ENCODE measurements at places on chromosomes 3 and 15. TPM values are rescaled to one million over a fixed set of nuclear protein-coding genes. Genes with fewer than 3 reads are reported as not detected.

The LRRIQ4 gene
- polyA plus RNA-seq, result 0.05 TPM

The SLC12A1 gene
- not detected for polyA plus RNA-seq

The PIGB gene
- 24.1 TPM for polyA plus RNA-seq

The SIN3A gene
- 23.0 TPM for polyA plus RNA-seq

The PRKAR2A gene
- polyA plus RNA-seq, result 22.3 TPM

GRCh38 chr3:146160321-146160963, 542 bp downstream of the PLOD2 start:
- peak; percentile 87 for DNase-seq

GRCh38 chr3:35653347-35653746, 14.0 kb downstream of the ARPP21 start:
- no peak for DNase-seq

GRCh38 chr3:46746711-46747110, 29.0 kb upstream of the PRSS50 start:
- DNase-seq, result no peak

GRCh38 chr15:49979705-49980382, 139.2 kb downstream of the ATP8B4 start:
- DNase-seq, result no peak

GRCh38 chr3:153840487-153840886, 280.7 kb upstream of the ARHGEF26 start:
- no peak for DNase-seq

- no peak for DNase-seq
These were observed 32.9 kb upstream of the TM4SF4 start for GRCh38 chr3:149441642-149442041.

DNA sequence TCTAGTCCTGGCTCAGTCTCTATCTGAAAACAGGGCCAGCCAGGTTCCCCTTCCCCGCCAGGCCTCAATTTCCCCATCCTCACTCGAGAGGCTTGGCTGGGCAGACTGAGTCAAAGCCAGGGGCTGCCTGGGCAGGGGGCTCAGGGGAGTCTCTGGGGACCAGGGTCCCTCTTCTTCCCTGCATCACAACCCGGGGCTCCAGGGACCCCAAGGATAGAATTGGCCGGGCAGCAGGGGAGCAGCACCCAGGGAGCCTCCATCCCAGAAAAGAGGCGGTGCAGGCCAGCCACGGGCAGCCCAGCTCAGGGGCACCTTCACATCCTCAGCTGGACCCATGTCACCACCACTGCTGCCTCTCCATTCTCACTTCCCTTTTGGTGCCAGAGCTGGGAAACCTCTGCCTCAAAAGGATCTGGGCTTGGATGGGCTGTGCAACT, 13.3 kb upstream of the PLXND1 start:
- DNase-seq, result no peak

- peak; percentile 29 for DNase-seq
These were observed 691 bp upstream of the HDGFL3 start for GRCh38 chr15:83208367-83208661.
